Camera-type eye (tissue), 1 donor: ENCODE measurements at places on chromosomes 1 and 21. TPM values are rescaled to one million over a fixed set of nuclear protein-coding genes. Genes with fewer than 3 reads are reported as not detected.

The SPATA17 gene
- total RNA-seq = 3.7 TPM

The KCNH1 gene
- 2.4 TPM for total RNA-seq

The KRTAP13-2 gene
- not detected for total RNA-seq

The GJA5 gene
- total RNA-seq = 13.3 TPM

The PAFAH2 gene
- total RNA-seq = 20.2 TPM

The ESPN gene
- 27.5 TPM for total RNA-seq

The TRIM17 gene
- total RNA-seq = 3.5 TPM

The GALNT2 gene
- total RNA-seq = 45.3 TPM

The CRNN gene
- total RNA-seq = not detected

The TRIM63 gene
- total RNA-seq = 6.3 TPM

The SLC22A15 gene
- 8.1 TPM for total RNA-seq

The OLIG2 gene
- 5.8 TPM for total RNA-seq

The CYP4Z1 gene
- total RNA-seq = 0.33 TPM

The PLEKHA6 gene
- total RNA-seq = 17.5 TPM

The MFSD2A gene
- 3.1 TPM for total RNA-seq

The PPIAL4G gene
- not detected for total RNA-seq

The PRELP gene
- total RNA-seq = 12.8 TPM

The IGSF5 gene
- total RNA-seq = 1.4 TPM

The FCGR2B gene
- 1.9 TPM for total RNA-seq

The KRTAP19-1 gene
- total RNA-seq = not detected

The SSX2IP gene
- total RNA-seq = 189 TPM

The TRIM45 gene
- total RNA-seq = 8.7 TPM

The KDF1 gene
- 0.27 TPM for total RNA-seq

The ODR4 gene
- total RNA-seq = 46.9 TPM

The KCNJ9 gene
- total RNA-seq = 4.1 TPM

The ZMYND12 gene
- total RNA-seq = 4.6 TPM
